Stimulated activated CD4-positive, alpha-beta T cell treated with anti-CD3 and anti-CD28 coated beads, TNF-alpha, amount 100 ng/mL, for 1 hour (primary cell): ENCODE measurements at places on chromosomes 7 and 10.

GRCh38 chr7:50262916-50263690, 41.4 kb upstream of the IKZF1 start:
- no peak for DNase-seq

DNA sequence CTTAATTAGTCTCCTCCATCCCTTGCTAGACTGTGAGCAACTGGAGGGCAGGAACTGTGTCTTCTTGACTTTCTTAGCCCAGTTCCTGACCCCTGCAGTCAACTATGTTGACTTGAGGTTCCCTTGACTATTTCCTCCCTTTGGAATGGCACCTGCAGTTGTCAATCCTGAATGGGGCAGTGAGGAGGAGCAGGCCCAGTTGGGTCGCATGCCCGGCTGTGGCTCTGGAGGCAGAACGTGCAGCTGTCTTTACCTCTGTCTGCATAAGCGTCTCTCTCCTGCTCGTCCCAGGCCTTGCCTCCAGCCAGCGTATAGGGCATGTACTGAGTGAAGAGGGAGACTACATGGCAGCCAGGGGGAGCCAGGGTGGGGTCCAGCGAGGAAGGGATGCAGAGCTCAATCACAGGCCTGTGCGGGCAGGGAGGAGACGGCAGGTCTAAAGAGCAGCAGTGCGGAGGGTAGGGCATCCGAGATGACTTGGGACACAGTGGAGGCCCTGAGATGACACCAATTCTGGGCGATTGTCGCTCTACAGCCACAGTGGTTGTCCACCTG, 26.8 kb downstream of the PYROXD2 start:
- DNase-seq: no peak

DNA sequence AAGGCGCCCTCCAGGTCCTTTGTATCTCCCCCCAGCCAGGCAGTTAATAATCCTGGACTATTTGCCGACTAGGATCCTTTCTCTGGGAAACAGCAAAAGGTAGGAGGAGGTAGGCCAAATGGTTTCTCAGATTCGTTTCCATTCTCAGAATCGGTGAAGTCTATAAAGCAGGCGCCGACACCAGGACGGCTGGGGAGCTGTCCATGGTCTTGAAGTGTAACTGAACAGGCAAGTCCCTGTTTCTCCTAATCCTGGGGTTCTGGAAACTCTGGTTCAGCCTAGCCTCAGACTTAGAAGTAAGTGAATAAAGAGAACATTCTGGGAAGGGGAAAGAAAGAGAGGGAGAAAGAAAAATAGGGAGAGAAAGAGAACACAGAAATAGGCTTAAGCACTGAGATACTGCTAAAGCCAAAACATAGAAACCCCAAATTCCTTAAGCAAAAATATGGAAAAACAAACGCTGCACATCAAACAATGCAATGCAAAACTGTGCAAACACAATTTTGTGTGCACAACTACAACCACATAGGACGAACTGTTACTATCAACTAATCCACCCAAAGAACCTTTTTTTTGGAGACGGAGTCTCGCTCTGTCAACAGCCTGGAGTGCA, 11.1 kb upstream of the INA start:
- DNase-seq: no peak

GRCh38 chr10:125707541-125708468, 11.7 kb upstream of the EDRF1 start:
- no peak for DNase-seq

DNA sequence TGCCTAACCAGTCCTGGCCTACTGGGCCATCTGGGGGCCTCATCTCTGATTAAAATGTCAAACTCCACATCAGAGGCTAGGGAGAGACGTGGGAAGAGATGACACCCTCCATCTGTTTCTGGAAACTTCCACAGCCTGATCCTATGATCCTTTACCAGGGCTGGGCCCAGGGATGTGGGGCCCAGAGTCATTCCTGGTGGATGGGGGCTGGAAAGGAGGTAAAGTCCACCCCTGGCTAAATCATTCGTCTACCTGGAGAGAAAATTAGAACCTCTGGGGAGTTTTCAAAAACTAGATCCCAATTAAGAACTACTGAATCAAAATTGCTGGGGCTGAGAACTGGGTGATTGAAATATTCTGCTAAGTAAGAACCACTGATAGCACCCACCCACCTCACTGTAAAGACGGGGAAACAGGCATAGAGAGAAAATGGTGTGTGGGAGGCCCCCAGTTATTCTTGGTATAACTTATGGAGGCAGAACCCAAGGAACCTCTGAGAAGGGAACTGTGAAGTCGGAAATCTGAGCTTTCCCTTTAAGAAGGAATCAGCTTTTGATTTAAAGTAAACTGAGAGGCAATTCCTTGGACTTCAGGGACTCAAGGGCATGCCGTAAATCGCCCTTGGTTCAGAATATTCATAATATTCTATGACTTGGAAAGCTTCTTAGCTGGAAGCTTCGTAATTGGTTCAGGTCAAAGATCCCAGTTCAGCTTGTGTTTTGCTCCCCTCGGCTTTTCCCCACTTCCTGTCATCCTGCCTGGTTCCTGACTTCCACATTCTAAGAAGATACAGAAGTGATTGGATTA, 53.1 kb downstream of the PRKAG2 start:
- DNase-seq: no peak

GRCh38 chr10:96789571-96790108, 42.5 kb upstream of the LCOR start:
- DNase-seq: no peak

GRCh38 chr7:129665013-129665401, 53.5 kb downstream of the NRF1 start:
- no peak for DNase-seq

- peak; percentile 51 for DNase-seq
These were observed 97.9 kb downstream of the WDR11 start for GRCh38 chr10:120948889-120949608.

- DNase-seq: no peak
These were observed 9.8 kb downstream of the PODXL start for GRCh38 chr7:131546583-131547141.

DNA sequence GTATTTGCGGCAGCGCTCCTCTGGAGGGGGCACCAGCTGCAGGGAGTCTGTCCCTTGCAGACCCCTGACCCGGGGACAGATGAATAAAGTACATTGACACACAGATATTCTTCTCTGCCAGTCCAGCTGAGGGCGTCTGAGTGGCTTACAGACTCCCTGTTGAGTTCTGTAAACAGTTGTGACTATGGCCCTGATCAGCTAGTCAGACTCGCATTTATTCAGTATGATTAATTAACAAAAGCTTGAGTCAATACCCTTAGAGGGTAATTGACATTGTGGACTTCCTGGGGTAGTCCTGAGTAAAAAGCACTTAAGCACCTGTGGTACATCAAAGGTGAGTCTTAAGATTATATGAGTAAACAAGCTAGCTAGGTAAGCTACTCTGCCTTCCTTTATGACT, 21.0 kb downstream of the ANKRD30A start:
- no peak for DNase-seq
